OCI-M1 (cell line): ENCODE measurements at places on chromosomes 11 and 22.

GRCh38 chr11:94017446-94017845, 3.7 kb upstream of the HEPHL1 start:
- DNase-seq, result no peak

DNA sequence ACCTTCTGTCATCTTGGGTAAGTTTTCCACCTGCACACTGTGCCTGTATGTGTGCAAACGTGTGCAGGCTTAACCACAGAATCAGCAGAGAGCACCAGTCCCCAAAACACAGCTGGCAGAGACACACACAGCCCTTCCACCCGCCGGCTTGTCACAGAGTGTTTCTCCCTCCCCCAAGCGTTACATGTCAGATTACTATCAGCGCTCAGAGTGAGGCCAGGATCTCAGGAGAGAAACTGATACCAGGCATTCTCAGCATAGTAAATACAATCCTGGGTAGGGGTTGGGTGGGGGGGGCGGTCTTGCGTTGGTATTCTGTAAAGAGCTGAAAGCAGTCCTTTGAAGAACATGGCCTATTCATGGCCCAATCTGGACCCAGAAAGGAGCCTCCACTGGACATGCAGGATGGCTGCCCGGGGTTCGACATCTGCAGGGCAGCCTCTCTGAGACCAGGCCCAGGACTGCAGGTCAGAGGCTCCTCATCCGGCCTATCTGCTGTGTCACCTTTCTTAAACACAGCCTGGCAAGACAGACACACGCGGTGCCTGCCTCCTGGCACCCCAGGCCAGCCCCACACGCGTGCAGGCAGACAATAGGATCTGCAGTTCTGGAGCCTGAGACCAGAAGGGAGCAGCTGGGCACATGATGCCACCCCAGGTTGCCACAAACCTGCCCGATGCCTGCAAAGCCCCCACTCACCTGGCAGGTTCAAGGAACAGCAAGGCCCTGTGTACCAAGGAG, 1.7 kb downstream of the OSBPL5 start:
- peak; percentile 40 for DNase-seq

GRCh38 chr22:46604306-46604690, 15.9 kb upstream of the GRAMD4 start:
- peak; percentile 97 for DNase-seq

- no peak for DNase-seq
Observed at GRCh38 chr11:107250017-107250416, 207.6 kb downstream of the CWF19L2 start.

GRCh38 chr11:114956566-114956965, 278.2 kb downstream of the NXPE2 start:
- no peak for DNase-seq

GRCh38 chr11:19419021-19419750, 178.4 kb upstream of the E2F8 start:
- no peak for DNase-seq

DNA sequence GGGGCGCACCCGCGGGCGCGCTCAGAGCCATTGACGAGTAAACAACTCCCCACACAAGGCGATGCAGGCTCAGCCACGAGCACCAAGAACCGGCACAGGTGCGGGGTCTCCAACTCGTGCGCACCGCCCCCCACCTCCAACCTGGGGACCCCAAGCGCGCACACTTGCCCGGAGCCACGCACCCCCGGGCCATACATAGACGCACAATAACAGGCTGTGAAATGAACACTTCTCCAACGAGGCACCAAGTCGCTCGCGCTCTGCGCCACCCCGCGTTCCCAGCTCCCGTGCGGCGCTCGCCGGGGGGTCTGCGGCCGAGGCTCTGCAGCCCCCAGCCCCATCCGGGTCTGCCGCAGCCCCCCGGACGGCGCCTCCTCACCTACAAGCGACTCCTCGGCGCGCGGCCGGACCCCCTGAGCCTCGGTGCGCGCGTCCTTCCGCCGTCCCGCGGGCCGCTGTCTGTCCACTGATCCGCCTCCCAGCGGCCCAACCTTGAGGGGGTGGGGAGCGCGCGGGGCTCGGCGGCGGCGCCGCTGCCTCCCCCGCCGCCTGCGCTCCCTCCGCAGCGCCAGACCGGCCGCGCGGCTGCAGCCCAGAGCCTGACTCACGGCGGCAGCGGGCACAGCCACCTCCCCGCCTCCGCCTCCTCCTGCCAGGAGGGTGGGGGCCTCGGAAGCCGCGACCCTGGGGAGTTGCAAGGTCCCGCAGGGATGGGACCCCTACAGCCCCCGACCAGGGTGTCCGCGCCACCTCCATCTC, 1.6 kb downstream of the IFITM10 start:
- no peak for DNase-seq

DNA sequence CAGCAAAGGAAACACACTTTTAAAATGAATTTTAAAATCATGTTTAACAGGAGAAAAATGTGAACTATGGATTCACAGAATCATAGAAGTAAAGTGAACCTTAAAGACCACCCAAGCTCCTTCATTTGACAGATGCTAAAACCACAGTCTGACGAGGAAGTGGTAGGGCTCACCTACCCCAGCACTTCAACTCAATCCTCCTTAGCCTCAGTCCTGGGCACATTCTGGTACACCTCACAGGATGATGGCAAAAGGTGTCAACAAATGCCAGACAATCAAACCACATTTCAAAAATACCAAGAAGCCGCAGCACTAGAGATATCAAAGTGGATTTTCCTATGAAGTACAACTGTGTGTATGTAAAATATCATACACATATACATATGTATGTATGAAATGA, 43.1 kb downstream of the PITPNB start:
- DNase-seq, result no peak

- no peak for DNase-seq
Observed at GRCh38 chr11:8564526-8564925, 29.5 kb downstream of the STK33 start.

- DNase-seq, result no peak
Observed at GRCh38 chr11:73340164-73340563, 32.1 kb downstream of the ARHGEF17 start.

GRCh38 chr22:19064354-19065054, 57.7 kb downstream of the DGCR2 start:
- DNase-seq, result no peak

GRCh38 chr11:32090545-32091370, at the start of gene RCN1:
Gene RCN1, plus strand, starts transcription at chr11:32091074. Its CDS starts 123 bp downstream, at chr11:32091197.
- peak; percentile 75 for DNase-seq

DNA sequence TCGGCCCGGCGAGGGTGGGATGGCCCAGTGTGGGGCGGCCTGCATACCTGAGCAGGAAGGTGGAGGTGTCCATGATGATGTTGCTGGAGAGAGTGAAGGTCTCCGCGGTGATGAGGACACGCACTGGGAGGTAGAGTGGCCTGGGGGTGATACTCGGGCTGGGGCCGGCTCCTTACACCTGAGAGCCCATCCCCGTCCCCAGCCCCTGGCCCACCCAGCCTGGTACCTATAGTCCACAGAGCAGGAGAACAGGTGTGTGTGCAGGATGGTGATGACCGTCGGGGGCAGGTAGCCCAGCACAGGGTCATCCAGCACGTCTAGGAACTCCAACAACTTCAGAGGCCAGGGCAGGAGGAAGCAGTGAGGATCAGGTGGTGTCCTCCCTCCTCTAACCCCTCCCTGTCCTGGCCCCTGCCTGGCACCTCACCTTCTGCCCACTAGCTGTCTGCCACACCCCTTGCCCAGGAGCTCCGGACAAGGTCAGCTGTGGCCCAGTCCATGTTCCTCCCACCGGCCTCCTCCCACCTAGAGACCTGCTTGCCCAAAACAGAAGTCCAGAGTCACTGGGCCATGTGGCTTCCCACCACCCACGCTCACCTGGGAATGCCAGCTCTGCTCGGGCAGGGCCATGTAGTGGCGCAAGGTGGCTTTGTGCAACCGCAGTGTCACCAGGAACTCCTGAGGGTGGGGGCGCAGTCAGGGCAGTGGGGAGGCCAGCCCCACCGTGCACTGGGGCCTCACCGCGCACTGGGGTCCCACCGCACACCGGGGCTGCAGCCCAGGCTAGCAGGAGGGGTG, 11.3 kb downstream of the ATG2A start:
- no peak for DNase-seq

DNA sequence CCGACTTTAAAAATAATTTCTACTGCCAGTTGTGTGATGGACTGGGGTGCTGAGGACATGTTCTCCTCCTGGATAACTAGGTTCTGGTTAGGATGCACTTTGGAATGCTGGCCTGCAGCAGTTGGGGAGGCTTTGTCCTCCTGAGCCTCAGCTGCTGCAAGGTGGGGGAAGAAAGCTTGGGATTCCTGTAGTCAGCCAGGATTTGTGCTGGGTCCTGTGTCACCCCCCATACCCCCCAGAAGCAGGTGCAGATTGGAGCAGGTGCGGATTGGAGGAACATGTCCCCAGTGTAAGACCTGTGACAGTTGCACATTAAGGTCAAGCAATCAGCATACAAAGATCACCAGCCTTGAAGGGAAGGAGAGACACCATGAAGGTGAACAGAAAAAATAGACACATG, 51.1 kb downstream of the MED15 start:
- no peak for DNase-seq

- DNase-seq, result no peak
Observed at GRCh38 chr22:46086577-46087335, 63.6 kb upstream of the PPARA start.

GRCh38 chr11:5596607-5597201, at the start of gene TRIM6:
Gene TRIM6, plus strand, starts transcription at chr11:5596637. Its CDS starts 261 bp downstream, at chr11:5596898.
- DNase-seq, result peak; percentile 94

DNA sequence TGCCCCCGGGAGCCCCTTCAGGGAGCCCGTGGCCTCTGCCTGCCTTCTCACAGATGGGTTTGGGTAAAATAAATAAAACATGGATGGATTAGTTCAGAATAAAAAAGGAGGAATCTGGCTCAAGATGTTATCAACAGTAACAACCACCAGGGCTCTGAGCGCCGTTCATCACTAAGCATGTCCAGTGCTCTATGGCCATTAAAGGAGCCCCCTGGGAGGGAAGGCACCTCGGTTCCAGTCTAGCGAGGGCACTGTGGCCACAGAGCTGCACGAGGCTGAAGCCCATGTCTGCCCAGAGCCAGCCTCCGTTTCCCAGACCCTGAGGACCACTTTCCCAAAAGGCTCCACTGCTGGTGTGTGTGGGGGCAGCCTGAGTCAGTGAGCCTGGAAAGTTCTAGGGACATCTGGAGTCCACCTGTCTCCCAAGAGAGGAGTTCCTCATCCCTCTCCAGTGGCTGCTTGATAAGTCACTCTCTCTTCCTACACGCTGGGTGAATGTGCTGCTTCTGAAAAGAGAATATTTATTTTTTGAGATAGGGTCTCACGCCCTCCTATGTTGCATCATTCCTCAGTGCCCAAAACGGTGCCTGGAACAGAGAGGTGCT, 614.6 kb downstream of the TBC1D22A start:
- no peak for DNase-seq

DNA sequence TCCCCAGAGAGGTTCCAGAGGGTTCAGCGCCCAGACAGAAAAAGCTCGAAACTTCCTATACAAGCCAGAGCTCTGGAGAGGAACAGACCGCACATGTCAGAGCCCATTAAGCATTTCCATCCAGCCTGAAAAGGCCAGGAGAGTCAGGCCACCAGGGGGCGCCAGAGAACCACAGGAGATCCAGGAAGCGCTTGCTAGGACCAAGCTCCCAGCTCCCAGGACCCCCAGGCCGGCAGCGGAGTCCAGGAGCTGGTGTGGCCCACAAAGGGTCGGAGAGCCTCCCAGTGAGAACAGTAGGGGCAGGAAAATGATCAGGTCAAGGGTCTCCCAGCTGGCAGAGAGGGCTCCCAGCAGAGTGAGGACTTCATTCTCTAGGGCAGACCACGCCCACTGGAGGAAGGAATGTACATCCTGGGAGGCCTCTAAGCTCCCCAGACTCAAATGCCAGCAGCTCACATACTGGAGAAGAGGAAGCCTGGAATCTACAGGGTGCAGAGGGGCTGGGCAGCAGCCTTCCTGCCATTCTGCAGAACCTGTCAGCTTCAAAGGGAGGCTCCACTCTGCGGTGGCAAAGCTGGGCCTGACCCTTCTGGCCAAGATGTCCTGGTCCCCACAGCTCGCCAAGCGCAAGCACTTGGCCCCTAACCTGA, 2.1 kb upstream of the MEI1 start:
- peak; percentile 93 for DNase-seq

DNA sequence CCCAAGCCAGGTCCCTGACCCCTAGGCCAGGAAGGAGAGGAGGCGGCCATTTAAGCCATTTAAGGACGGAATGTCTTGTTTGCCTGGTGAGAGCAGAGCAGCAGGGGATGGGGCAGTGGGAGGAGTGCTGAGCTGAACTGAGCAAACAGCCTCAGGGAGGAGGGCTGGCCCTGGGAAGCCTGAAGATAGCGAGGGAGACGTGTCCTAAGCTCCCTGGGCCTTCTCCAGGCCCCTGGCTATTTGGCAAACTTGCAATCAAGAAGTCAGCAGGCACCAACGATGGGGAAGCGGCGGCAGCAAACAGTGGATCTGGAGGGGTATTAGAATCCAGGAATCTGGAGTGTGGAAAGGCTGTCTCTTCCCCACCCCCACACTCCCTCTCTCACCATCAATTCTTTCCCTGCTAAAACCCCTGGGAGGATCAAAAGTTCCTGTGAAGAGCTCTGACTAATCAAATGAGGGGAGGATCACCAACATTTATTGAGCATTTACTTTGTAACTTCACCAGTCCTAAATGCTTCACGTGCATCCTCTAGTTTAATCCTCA, 8.8 kb downstream of the BCL9L start:
- DNase-seq, result no peak

DNA sequence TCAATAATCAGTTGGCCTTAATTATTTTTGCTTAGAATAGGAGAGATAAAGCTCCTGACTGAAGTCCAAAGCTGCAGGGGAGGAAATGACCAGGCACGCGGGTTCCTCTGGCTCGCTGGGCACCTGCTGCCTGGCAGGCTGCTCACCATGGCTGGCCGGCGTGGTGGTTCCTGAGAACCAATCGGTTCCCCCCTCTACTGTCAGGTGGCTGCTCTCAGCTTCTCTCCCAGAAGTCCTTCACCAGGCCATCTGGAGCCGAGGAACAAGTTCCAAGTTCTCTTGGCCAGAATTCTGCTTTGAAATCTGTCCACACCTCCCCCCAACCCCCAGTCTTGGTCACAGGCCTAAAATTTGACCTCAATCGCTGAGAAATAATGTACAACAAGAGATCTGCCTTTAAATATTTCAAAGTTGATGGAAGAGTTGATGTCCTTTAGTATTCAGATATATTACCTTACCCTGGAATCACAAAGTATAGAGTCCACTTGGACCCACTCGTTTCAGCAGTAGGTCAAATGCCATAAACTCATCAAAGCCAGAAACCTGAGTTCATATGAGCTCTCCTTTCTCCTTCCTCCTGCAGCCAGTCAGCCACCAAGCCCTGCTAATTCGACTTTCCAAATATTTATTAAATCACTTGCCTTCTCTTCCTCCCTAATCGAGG, 25.2 kb downstream of the EXPH5 start:
- DNase-seq, result no peak

GRCh38 chr11:86118253-86118652, 49.4 kb upstream of the PICALM start:
- DNase-seq, result no peak

- DNase-seq, result no peak
Observed at GRCh38 chr22:23067691-23068090, 2.6 kb upstream of the GNAZ start.
